Stimulated activated CD8-positive, alpha-beta memory T cell treated with anti-CD3 and anti-CD28 coated beads, Interleukin-7, amount 100 ng/mL, for 1 hour (primary cell): ENCODE measurements at places on chromosomes 2 and 18.

DNA sequence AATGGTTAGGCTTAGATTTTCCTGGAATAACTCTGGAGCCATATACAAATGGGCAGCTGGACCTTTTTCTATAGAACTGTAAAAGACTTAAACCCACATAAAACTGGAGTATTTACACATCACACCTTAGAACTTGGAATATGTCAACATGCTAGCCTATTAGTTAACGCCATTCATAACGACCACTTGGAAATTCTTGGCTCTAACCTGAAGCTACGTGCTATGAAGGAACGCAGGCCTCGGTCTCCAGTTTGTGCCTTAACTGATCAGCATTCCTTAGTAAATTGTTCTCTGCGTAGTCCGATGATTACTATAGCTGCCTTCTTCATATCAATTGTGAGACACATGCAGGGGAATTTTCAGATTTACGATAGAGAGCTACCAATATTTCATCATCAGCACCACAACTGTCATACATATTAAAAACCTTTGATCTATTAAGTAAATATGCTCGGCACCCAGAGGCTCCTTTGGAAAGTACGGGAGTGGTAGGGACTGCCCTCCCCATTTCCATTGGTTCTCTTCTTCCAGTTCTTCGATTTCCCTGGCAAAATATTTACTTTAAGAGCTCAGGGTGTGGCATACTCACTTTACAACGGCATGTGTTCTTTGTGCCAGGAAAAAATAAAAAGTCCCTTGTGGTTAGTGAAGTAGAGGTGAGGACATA is 17.5 kb upstream of the CCL20 start:
- no peak for DNase-seq

- DNase-seq = no peak
Observed at GRCh38 chr2:118853129-118853640, 5.7 kb upstream of the EN1 start.

DNA sequence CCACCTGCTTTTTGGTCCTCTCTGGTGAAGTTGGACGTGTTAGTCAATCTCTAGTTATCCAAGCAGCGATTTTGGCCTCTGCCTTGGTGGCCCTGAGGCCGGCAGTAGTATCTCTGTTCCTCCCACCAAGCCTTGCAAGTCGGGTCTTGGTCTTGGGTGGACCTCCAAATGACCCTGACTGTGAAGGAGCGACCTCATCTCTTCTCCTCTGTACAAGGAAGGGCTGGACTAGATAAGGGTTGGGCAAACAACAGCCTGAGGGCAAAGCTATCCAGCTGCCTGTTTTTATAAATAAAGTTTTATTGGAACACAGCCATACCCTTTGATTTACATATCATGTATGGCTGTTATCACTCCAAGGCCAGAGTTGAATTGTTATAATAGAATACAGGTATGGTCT is 74.6 kb upstream of the FOSL2 start:
- DNase-seq = no peak

- DNase-seq = no peak
Observed at GRCh38 chr2:11985817-11986566, 239.6 kb downstream of the LPIN1 start.

- DNase-seq = no peak
Observed at GRCh38 chr18:61637905-61638595, 254.8 kb downstream of the RNF152 start.

GRCh38 chr2:157784823-157785175 is 91.3 kb downstream of the ACVR1 start:
- DNase-seq = no peak

- peak; percentile 10 for DNase-seq
Observed at GRCh38 chr18:35580701-35581539, 620 bp upstream of the GALNT1 start.

DNA sequence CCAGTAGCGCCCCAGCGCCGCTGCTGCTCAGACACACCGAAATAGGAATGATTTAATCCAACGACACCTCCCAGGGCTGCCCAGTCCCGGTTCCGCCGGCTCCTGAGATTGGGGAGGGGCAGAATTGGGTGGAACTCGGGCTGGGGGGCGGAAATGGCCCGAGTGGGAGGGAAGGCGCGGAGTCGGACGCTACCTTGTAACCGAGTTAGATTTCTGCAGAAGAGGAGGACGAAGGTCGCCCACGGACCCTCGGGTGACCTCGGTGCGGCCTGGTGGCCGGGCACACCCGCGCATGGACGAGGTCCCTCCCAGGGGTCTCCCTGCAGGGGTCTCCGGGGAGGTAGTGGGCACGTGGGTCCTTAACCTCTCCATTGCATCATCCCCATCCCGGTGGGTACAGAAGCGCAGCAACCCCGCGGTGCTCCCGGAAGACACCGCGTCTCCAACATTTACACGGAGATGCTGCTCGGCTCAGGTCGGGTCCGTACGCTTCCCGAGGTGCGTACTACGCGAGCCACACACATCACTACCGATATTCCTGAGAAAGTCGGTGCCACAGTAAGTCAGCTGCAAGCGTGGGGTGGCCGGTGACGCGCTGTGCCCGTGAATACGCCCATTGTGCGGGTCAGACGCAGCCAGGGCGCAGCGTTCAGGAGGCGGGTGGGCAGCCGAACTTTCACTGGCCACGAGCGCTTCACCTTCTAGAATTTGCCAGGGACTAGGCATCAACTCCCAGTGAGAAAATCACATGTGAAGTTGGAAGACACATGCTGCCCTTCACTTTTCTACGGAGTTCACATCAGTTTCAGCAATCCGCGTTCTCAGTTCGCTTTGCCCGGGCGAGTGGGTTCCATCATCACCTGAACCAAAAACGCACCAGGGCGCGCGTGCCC is 3.0 kb downstream of the ZNF516 start:
- DNase-seq = no peak

- DNase-seq = no peak
Observed at GRCh38 chr2:159144776-159145614, 141.5 kb downstream of the WDSUB1 start.

DNA sequence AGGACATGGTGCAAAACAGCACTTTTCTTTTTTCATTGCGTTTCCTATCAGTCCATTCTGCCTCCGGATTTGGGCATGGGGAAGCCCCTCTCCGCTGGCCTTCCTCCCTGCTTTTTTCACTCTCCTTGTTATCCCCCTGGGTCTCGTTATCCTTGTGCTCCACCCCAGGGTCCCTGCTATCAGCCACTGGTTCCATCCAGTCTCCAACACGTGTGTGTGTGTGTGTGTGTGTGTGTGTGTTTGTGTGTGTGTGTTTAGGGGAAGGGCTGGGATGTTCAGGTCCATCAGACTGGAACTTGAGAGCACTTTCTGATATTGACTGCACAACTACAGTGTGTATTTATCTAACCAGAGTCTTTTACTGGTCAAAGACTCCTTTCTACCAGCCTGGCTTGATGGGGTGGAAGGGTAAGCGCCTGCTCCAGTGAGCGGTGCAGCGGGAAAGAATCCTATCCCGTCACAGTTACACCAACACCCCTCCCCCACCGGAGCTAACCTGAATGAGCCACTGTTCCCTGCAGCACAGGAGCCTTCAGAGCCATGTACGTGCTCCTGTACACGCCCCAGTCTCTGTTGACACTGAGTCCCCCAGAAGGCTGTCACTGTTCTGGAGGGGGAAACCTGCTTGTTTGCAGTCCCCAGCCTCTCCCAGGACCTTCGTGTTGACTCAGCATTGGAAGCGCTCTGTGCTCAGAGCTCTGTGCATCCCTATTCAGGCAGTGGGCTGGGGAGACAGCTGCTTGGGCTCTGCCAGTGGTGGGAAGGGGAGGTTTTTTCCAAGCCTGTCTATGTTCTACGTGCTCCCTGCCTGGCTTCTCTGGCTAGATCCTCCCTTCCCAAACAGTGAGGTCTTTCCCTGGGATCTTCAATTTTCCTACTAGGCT is 4.6 kb downstream of the INHA start:
- no peak for DNase-seq

DNA sequence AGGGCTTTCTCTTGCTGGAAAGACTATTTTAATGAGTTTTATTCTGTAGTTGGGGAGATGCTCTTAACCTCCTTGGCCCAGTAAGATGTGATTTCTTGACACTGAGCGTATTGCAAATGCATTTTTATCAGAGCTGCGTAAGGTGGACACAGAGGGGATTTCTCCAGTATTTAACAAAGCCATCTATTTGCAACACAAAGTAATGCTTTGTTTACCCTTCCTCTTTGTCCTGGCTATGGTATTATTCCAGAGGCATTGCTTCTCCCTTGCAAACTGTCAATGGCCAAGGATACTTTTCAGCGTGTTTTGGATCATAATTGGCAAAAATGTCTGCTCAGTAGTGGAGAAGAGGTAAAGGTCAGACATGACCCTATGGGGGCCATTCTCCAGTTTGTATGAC is 90.8 kb upstream of the PIK3C3 start:
- DNase-seq = no peak

- no peak for DNase-seq
Observed at GRCh38 chr18:58364876-58365528, 263.9 kb downstream of the ALPK2 start.

DNA sequence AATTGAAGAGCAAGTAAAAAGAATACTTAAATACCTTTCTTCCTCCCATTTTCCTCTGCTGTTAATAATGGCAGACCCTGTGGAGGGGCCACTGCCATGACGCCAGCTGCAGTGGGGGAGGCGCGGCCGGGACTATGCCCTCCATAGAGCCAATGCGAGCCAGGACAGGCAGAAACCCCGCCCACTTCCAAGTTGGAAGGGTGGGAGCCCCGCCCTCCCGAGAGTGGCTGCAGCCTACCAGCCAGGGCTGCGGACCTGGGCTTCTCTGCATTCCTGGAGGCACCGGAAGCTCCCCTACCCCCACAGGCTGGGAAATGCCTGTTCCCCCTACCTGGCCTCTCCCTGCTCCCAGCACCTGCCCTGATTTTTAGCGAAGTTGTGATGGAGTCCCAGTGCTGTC is 439.4 kb upstream of the CDH19 start:
- no peak for DNase-seq

- DNase-seq = no peak
Observed at GRCh38 chr2:14831458-14831857, 198.9 kb downstream of the LRATD1 start.

- DNase-seq = no peak
Observed at GRCh38 chr2:234595829-234596228, 98.9 kb upstream of the ARL4C start.

- no peak for DNase-seq
Observed at GRCh38 chr2:210309548-210310233, 5.3 kb downstream of the MYL1 start.

DNA sequence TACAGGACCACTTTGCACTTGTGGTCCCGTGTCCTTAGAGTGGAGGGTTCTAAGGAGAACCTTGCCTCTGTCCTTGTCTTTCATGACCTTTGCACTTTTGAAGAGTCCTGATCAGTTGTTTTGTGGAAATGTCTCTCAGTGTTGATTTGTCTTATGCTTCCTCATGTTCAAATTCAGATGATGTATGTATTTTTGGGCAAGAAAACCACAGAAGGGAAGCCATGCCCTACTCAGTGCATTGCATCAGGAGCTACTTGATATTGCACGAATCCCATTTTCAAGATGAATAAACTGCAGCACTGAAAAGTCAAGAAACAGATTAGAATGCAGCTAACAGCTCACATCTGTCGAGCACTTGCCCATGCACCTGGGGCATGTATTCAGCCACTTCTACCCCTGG is 152.2 kb downstream of the INHBB start:
- no peak for DNase-seq

DNA sequence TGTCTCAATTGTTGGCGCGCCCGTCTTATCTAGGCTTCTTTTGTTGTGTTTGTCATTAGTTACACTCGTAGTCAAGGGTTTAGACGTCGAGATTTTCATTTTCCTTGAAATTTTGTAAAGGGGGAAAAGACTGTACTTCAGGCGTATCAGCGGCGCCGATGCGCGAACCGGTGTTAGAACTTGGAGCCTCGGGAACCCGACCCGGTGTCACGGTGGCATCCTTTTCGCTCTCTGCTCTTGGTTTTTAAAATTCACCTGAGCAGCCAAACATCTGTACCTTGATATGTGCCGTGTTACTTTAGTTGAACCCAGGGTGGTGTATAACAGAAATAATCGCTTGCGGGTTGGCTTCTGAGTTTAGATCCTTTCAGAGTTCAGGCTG is 643 bp downstream of the RMC1 start:
- DNase-seq = no peak

DNA sequence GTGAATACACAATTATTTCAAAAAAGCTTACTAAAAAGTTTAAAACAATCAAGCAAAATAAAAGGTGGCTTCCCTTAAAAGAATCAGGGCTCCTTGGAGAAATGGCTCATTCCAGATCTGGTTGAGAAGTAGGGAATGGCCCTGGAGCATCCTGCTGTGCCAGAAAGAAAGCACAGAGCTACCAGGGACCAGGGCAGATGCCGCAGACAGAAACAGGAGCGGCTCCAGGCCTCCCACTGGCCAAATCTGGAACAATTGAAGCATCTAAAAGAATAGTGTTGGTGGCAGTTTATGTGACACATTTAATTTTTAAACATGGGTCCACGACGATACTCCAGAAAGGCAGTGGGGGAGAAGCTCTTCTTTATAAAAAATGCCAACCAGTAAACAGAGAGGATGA is 75.5 kb downstream of the GBX2 start:
- DNase-seq = no peak

DNA sequence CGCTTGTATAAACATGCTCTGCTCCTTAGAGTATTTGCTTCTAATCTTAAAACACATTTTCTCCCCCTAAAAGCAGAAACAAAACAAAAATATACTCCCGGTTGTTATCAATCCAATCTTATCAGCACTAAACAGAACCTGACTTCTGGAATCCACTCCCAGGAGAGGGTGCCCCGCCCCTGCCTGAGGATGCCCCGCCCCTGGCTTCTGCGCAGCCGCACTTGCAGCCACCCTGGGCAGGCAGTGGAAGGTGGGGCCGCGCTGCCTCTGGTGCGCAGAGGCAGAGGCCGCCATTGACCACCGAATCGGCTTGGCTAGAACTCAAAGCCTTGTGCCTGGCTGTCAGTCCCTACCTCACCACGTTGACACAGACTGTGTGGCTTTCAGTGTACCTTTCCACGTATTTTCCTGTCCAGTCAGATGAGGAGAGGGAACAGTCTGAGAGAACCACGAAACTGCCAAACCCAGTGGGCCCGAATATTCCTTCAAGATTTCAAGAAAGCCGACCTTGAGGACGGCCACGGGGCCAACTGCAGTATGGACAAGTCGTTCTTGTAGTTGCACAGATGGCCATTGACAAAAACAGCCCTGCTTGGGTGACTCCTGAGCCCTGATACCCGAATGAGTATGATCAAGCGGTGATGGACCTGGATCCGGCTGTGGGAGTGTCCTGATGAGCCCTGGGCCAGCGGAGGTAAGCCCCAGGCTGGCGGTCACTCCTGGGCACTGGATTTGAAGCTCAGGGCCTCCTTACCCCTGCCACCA is 46.2 kb upstream of the ARHGAP28 start:
- DNase-seq = no peak

DNA sequence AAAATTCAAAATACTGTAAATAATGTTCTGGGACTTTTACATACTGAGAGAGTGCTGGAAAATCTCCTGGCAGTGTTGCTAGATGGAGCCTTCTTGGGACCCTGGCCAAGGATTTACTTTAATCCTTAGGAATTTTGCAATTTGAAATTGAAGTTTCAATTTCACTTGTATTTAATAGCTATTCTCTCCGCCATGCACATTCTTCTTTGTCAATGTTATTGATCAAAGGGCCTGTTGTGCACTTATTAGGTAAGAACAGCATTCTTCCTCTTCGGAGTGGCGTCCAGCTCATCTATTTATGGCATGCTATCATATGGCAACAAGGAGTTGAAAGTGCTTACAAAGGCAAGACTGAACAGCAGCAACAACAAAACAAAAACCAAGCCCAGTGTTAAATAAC is 40.1 kb upstream of the SOS1 start:
- no peak for DNase-seq
